Stomach (tissue), 19 donors: ENCODE measurements at places on chromosomes 2 and 18. TPM values are rescaled to one million over a fixed set of nuclear protein-coding genes. Genes with fewer than 3 reads are reported as not detected.

Gene ABHD1
- total RNA-seq, result not detected

DNA sequence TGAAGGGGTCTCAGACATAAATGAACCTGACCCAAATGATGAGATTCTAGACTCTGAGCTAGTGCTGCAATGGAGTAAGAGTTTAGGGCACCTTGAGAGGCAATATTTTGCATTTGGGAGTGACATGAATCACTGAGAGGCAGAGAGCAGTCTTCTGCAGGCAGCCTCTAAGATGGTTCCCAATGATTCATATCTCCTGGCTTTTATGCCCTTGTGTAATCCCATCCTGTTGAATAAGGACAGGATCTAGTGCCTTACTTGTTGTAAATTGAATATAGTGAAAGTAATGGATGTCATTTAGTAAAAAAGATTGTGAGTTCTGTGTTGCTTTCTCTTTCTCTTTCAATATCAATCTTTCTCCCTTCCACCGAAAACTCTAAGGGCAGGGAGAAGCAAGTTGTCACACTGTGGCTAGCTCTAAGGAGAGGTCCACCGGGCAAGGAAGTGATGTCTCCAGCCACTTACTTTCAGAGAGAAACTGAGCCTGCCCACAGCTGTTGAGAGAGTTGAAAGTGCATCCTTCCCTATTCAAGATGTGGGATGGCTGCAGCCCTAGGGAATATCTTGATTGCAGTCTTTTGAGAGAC is 144.7 kb downstream of the TRIB2 start:
- DNase-seq, result no peak

DNA sequence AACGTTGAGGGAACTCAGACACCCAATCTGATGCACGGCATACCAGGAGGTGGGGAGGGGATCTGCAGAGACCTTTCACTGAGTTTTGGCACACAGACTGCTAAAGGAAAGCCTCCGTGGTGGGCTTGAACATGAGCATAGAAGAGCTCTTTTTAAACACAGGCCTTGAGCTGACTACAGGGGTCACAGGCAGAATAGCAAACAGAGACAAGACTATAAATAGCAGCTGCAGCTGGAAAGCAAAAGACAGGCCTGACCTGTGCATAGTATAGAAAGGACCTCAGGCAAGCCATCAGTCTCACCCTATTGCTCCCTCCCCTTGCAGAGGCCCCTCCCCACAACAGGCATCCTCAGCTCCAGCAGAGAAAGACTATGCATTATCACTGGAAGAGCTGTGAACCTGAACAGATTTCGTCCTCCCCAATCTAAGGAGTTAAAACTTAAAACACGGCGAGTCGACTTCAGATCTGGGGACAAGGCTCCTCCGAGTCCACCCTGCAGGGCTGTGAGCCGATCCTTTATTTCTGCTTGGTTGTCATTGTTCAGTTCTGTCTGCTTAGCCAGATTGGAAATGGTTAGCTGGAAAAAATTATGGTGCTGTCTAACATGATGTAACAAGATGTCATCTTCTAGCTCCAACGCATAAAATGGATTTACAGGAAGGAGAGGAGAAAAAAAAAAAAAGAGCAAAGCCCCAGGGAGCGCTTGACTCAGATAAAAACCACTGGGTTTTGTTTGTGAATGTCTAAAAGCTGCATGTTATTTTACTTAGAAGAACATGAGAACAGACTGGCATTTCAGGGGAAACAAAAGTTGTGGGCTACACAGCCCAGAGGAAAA is 25.2 kb upstream of the LCLAT1 start:
- DNase-seq, result peak; percentile 54

Gene SP9
- not detected for total RNA-seq

DNA sequence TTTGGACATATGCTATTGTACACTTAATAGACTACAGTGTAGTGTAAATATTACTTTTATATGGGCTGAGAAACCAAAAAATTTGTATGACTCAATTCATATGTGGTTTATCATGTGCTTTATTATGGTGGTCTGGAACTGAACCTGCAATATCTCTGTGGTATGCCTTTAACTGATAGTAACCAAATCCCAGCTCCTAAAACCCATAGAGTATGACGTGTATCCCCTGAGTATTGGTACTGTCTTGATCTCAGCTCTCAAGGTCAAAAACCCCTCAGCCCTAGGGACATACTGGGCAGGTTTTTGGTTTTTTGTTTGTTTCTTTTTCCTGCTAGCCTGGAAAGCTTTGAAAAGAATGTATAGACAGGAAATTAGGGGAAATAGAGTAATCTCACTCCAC is 42.2 kb upstream of the ARHGAP15 start:
- no peak for DNase-seq

DNA sequence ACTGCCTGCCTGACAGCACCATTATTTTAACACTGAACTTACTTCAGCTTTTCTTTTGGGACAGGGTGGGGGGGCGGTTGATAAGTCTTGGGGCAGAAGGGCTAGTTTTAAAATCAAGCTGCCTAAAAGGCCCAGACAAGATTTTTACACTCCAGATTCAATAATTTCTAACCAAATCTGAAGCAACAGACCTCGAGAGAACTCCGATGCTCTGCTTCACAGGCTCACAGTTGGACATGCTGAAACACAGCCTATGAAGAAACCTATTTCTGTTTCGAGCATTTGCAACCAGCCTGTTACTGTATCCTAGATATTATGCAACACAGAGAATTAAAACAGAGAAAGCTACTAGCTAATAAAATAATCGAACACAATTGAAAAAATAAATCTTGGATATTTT is 1.3 kb upstream of the MYT1L start:
- DNase-seq, result no peak

GRCh38 chr2:231256494-231256893 is 58.1 kb downstream of the ARMC9 start:
- no peak for DNase-seq
